Muscle of leg (tissue), 16 donors: ENCODE measurements at places on chromosomes 5 and 9. TPM values are rescaled to one million over a fixed set of nuclear protein-coding genes. Genes with fewer than 3 reads are reported as not detected.

The CYFIP2 gene
- 3.1 TPM for total RNA-seq

The SVEP1 gene
- 28.5 TPM for total RNA-seq

The HTR1A gene
- total RNA-seq, result not detected

The RNF38 gene
- 12.1 TPM for total RNA-seq

The PIK3R1 gene
- 68.7 TPM for total RNA-seq

The ALDH1A1 gene
- 24.5 TPM for total RNA-seq

The LAMC3 gene
- 1.1 TPM for total RNA-seq

The HAVCR1 gene
- 0.04 TPM for total RNA-seq

The IL4 gene
- not detected for total RNA-seq

The MARCOL gene
- not detected for total RNA-seq

The NR3C1 gene
- 73.7 TPM for total RNA-seq

The PCDHGA9 gene
- total RNA-seq, result 3.8 TPM

The PSD2 gene
- 0.18 TPM for total RNA-seq

The SPACA9 gene
- total RNA-seq, result 1.9 TPM

The RAD50 gene
- total RNA-seq, result 16.9 TPM

The PCDHGA4 gene
- 1.8 TPM for total RNA-seq
